ENCODE measurements at places on chromosomes 11 and 22. TPM values are rescaled to one million over a fixed set of nuclear protein-coding genes. Genes with fewer than 3 reads are reported as not detected.

NXPE2 gene
- total RNA-seq, result 0.71 TPM

MRPL16 gene
- total RNA-seq, result 25.1 TPM

MS4A1 gene
- 2.5 TPM for total RNA-seq

ST14 gene
- 2.8 TPM for total RNA-seq

DERL3 gene
- 2.7 TPM for total RNA-seq

MUC6 gene
- total RNA-seq, result not detected

DNA sequence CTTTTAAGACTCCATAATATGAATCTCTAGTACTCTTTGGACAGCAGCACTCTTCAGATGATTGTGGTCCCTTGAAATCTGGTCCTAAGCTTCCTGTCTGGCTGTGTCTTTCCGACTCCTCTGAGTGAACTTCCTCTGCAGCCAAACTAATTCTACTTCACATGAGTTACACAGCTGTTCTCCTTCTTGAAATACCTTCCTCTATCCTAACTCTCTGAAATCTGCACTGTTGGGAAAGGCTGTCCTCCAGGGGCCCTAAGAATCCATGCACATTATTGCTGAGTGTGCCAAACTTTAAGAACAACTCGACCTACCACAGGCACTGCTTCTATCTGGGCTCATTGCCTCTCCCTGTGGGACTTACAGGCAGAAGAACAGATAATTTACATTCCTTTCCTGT, 217.3 kb upstream of the ARHGAP42 start:
- no peak for DNase-seq

GRCh38 chr11:2251138-2251537, 19.2 kb downstream of the ASCL2 start:
- peak; percentile 33 for DNase-seq

DNA sequence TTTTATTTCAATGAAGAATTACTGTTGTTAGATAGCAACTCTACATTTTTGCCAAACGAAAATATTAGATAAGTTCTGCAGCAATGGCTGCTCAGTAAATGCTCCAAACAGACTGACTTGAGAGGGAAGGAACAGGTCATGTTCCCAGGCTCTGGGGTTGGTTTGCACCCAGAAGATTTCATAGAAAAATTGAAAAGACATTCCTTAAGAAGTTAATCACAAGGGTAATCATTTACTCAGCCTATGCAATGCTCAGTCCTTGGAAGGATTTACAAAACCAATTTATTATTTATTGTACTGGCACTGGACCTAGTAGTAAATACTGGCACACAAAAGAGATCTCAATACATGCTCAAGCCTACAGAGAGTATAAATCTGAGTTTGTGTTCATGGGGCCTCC, 179.1 kb upstream of the MTNR1B start:
- no peak for DNase-seq

- no peak for DNase-seq
Observed at GRCh38 chr11:7307836-7308235, 56.1 kb downstream of the SYT9 start.

DNA sequence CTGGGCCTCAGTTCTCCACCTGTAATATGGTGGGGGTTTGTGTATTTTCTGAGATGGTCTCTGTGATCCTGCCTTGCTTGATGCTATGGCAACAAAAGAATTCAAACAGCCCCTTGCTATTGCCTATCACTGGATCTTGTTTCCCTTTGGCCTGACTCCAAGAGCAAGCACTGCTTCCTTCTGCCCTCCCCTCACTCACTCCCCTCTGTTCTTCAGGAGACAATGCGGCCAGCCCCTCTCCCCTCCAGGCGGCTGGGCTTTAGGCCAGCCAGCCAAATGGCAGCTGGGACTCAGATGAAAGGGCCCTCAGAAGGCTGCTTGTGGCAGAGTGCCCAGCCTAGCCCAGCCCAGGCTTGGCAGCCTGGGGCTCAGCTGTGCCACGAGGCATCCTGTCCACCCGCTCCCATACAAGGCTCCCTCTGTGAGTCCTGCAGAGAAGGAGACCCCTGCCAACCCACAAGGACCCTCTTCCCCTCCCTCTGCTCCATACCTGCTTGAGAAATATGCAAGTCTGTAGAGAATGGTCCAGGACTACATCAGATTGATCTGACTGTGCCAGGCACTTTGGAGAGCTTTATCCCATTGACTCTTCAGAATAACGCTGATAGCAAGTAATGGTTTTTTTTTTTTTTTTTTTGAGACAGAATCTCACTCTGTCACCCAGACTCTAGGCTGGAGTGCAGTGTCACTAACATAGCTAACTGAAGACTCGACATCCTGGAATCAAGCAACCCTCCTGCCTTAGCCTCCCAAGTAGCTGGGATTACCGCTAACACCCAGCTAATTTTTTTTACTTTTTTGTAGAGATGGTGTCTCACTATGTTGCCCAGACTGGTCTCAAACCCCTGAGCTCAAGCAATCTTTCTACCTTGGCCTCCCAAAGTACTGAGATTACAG, 7.6 kb upstream of the KCTD14 start:
- DNase-seq, result peak; percentile 77

DNA sequence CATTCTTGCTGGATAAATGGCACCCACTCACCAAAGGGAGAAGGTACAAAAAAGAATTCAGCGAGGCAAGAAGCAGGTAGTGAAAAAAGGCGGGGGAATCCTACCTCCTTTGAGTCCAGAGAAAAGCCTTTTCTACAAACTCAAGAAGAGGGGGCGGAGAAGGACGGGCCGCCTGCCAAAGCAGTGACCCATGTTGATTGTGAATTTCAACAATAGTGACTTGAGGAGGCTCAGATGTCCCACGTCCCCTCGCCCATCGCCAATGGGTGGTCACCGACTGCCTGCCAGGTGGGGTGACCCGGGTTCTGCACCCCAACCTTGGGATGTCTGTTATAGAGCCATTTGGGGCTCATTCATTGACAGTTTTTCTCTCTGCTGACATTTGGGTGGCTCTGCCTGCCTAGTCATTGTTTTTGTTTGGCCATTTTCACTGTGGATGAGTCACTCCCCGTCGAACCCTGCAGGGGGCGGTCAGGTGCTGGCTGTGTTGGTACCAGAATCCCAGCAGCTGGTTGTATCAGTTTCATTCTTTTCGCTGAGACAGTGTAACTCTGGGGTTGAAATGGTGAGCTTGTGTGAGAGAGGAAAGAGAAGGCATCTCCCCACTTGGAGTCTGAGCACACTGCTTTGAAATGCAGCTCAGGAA, 163.4 kb upstream of the NCAM1 start:
- no peak for DNase-seq

GRCh38 chr11:109911488-109911887, 181.7 kb upstream of the ZC3H12C start:
- DNase-seq, result no peak

DNA sequence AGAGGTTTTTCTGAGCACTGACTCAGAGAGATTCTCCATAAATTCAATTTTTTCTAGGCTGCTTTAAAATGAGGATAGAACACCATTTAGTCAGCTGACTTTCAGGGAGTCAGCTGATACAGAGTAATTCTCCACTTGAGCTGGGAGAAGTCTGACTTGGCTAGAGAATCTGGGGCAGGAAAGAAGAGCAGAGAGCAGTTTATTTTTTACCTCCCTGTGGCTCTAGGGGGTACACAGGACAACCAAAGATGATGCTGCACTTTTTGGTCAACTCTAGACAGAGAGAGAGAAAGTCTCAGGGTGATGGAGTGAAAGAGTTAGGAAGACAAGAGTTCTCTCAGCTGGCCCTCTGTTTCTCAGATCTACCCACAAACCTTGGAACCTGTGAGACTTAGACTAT, 67.3 kb upstream of the EED start:
- no peak for DNase-seq

- no peak for DNase-seq
Observed at GRCh38 chr11:26557666-26558065, 14.4 kb downstream of the MUC15 start.

GRCh38 chr11:78202733-78203167, 14.0 kb downstream of the USP35 start:
- DNase-seq, result no peak

DNA sequence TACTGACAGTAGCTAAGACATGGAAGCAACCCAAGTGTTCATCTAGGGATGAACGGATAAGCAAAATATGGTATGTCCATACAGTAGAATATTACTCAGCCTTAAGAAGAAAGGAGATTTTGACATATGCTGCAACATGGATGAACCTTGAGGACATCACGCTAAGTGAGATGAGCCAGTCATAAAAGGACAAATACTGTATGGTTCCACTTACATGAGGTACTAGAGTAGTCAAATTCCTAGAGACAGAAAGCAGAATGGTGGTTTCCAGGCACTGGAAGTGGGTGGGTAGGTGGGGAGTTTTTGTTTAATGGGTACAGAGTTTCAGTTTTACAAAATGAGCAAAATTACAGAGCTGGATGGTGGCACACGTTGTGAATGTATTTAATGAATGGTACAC, 18.1 kb downstream of the CHST1 start:
- DNase-seq, result no peak

- peak; percentile 49 for DNase-seq
Observed at GRCh38 chr11:104254347-104254746, 90.4 kb upstream of the PDGFD start.

DNA sequence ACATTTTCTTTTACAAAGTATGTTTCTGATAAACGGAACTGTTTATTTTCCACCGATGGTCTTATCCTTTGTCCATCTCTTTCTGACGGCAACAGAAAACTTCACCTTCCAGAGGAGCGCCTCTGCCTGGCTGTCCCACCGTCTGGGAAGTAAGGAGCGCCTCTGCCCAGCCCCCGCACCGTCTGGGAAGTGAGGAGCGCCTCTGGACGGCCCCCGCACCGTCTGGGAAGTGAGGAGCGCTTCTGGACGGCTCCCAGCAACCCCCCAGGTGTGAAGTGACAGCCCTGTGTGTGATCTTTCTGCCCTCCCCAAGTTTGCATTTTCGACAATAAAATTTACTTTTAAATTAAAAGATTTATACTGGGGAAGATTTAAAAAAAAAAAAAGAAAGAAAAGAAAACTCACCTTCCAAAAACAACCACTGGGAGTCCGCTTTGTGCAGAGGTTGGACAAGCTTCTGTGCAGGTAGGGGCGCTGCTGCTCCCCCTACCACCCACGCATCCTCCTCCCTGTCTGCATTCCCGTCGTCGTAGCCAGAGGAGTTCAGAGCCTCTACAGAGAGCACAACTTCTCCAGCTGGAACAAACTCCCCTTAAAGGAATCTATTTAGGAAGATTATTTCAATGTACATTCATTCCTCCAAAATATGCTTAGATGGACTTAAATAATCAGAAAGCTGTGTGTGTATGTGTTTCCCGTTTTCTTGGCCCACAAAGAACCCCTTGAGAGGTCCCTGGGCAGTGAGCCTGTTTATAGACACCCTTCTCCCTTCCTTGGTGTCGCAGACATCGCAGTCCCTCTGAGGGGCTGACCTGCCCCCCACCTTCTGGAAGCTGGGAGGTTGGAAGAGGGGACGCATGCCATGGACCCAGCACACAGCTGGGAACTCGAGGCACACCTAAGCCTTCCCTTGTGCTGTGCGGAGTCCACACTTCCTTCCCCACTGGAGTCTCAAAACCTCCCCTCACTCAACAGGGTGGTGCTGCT, 849 bp upstream of the APOBEC3B start:
- DNase-seq, result no peak

DNA sequence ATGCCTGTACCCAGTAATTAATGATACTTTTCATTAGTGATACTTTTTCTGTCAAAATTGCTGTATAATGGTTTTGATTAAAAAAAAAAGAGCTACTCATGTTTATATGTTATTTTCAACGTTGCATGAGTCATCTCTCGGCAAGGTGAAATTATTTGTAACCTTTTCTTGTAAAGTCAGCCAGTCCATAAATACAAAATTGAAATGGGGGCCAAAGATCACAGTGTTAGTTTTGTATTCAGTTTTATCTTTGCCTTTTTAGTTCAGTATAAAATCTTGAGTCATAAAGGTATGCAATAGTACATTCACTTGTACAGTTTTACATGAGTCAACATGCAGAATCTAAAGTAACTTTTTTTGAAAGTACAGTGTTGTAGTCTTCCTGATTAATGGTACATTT, 4.3 kb downstream of the ARHGEF12 start:
- DNase-seq, result no peak

DNA sequence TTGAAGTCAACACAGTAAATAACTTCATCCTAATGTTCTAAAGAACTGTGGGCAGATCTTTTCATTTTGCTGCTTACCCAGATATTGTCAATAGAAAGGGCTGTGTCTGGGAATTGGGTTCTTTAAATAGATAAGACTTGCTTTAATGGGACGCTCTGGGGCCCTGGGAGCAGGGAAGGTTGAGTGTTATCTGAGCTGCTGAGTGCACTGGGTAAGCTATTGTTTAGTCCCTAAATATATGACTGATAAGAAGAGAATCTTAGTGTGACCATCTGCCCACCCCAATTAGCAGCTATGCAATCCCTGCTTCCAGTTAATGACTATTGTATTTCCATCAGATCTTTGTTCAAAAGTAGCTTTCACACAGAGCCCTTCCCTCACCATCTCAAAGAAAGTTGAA, 44.4 kb downstream of the ARHGAP42 start:
- DNase-seq, result no peak

- DNase-seq, result peak; percentile 53
Observed at GRCh38 chr22:49999063-49999945, 13.3 kb downstream of the IL17REL start.

DNA sequence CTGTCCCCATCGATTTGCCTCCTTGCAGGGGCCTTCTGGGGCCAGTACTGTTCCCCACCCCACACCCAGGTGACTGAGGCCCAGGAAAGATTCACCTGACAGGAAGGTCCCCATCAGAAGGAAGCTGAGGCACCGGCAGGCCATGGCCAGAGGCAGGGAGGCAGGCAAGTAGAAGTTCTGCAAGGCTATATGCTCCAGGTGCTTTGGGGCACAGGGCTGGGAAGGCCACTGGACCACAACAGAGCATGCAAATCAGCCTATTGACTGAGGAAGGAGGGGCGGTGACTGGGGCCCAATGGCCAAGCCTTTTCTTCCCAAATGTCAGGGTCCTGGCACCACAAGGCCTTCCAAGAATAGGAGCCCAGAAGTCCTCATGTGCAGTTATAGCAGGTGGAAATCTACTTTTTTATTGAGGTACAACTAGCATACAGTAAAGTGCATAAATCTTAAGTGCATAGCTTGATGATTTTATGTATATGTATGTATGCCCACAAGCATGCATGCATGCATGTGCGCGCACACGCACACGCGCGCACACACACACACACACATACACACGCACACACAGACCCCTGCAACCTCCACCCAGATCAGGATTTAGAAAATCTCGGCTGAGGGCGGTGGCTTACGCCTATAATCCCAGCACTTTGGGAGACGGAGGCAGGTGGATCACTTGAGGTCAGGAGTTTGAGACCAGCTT, at the start of gene VPREB3:
Gene VPREB3, minus strand, starts transcription at position 206 of the 700 bp plus-strand sequence. Its CDS starts 62 bp downstream, at position 144.
- DNase-seq, result no peak

GRCh38 chr11:75013051-75013450, 24.3 kb downstream of the NEU3 start:
- DNase-seq, result no peak

DNA sequence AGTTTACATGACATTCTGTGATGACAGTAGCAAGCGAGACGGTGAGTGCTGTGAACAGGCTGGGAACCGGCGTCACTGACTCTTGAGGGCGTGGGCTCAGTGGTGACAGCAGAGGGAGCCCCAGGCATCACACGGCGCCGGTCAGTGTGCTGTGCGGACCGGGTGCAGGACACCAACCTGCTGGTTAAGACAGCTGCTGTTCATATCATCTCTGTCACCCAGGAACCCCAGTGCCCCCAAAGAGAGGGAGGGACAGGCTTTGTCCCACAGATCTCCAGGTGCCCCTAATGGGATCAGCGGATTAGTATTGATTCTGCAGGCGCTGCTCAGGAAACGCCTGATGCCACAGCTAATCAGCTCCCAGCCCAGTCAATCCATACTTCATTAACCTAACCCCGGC, 18.4 kb downstream of the B3GAT1 start:
- DNase-seq, result no peak

GRCh38 chr11:106990331-106990730, 27.9 kb downstream of the GUCY1A2 start:
- no peak for DNase-seq

- DNase-seq, result no peak
Observed at GRCh38 chr11:65787649-65788622, 1.1 kb downstream of the OVOL1 start.

All from sciatic nerve (tissue), 2 donors.